ENCODE measurements at places on chromosomes 1 and 21.

DNA sequence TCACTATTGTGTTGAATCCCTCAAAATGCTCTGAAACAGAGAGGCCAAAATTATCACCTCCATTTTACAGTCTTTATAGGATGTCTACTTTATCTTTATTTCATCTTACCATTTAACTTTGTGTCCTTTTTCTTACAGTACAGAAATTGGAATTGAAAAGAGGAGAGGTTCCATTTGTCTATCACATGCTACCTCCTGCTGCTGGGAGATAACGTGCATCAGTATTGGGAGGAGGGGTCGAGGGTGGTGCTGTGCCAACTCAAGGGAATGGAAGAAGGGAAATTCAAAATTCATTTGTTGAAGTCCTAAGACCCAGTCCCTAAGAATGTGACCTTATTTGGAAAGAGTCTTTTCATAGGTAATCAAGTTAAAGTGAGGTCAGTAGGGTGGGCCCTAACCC lies 85.3 kb downstream of the HHIPL2 start:
- DNase-seq = no peak

DNA sequence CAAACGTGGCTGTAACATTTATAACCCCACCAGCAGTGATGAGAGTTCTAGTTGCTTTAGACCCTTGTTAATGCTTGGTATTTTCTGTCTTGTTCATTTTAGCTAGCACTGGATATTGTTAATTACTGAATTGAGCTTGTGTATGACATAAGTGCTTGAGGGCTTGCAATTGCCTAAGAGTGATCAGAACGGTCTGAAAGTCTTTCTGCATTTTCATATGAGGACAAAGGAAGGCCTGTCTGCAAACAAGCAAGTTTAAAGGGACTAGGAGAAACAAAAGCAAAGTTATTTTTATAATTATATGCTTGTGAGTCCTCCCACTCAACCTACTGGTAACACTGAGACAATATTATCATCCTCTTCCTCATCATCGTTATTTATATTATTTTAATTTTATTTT lies 305.5 kb upstream of the DUSP10 start:
- DNase-seq = no peak

DNA sequence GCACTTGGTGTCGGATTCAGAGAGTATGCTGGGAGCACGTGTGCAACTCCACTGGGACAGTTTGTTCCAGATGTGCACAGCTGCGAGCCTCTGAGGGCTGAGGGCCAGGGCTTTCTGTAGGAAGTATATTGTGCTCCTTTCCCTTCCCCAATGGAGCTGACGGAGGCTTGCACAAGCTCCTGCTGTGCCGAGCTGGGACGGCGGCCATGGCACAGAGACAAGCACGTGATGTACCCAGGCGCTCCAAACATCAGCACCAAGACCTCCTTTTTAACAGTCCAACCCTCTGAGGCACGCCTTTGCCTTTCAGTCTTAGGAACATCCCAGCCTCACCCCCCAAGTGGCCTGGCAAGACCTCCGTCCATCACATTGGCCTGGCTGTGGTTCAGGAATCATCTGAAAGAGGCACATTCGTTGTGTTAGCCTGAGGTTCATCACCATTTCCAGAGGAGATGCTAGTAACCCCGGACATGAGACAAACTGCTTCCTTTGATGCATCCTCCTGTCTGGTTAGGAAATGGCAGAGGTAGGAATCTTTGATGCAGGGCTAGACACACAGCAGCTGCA lies 339.2 kb upstream of the KAZN start:
- no peak for DNase-seq

DNA sequence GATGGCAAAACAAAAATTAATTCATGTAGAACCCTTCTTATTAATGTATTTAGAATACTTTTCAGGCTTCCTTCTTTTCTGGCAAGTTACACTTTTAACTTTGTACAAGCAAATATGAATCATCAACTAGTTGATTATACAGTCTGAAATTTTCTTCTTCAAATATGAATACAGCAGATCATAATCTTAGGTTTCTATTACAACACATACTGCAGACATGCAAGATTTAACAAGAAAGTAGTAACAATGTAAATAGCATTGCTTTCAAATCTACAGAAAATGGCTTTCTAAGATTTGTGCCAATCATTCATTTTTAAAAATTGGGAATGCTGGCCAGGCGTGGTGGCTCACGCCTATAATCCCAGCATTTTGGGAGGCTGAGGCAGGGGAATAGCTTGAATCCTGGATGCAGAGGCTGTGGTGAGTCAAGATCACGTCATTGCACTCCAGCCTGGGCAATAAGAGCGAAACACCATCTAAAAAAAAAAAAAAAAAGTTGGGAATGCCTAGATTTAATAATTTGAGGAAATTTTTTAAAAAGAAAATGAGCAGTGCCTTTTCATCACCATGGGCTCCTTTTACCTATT lies 68.4 kb upstream of the DPYD start:
- no peak for DNase-seq

DNA sequence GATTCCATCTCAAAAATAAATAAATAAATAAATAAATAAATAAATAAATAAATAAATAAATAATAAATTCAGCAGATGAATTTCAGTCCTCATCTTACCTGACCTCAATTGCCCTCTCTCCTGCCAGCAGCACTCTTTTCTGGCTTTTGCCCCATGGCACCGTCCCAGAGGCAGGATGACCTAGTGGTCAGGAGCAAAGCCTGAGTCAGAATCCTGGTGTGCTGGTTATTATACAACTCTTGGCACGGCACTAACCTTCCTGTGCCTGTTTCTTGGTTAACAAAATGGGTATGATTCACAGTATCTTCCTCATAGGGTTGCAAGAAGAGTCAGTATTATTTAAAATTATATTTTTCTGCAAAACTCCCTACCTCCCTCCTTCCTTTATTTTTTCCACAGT lies 43.0 kb downstream of the NKAIN1 start:
- DNase-seq = no peak

DNA sequence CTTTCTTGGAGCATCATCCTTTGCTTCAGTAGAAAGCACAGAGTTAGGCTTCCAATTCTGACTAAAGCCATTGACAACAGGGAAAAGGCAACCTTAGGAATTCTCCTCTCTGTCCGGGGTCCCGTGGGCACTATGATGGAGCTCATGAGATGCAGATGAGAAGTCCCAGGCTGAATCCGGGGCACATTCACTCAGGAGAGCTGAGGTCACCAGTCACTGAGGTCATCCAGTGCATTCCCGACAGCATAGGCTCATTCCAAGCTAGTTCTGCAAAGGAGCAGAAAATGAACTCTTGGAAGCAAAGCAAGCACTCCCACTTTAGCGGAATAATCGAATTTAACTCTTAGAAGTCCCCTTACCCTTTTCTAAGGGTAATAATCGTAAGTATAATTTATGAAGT lies 6.8 kb downstream of the CR1 start:
- no peak for DNase-seq

DNA sequence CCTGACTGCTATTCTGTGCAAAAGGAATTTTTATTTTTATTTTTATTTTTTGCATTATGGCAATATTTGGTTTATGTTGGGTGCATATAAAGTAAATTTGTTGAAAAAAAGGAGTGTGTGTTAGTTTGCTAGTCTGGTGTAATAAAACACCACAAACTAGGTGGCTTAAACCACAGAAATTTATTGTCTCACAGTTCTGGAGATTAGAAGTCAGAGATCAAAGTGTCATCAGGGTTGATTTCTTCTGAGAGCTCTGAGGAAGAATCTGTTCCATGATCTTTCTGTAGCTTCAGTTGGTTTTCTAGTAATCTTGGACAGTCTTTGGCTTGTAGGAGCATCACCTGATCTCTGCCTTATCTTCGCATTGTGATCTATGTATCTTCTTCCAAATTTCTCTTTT lies 6.5 kb downstream of the SLC30A7 start:
- no peak for DNase-seq

DNA sequence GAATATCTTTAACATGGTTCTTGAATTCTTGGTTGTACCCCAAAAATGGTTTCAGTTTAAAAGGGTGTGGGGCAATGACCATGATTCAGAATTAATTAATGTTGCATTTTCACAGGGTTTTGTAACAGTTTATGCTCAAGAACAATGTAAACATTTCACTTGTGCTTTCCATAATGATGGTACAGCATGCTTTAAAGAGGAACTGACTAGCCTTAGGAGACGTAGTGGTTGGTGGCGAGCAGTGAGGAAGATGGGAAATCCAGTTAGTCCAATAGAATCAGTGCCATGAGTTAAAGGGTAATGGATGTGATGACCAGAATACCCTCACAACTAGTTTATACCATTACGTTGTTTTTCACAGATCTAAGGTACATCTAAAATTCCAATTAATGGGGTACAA lies 138.0 kb downstream of the HS2ST1 start:
- no peak for DNase-seq

GRCh38 chr1:58508629-58509028 lies 37.9 kb downstream of the OMA1 start:
- DNase-seq = no peak

- DNase-seq = no peak
These were observed 9.7 kb upstream of the LHX8 start for GRCh38 chr1:75124510-75124909.

DNA sequence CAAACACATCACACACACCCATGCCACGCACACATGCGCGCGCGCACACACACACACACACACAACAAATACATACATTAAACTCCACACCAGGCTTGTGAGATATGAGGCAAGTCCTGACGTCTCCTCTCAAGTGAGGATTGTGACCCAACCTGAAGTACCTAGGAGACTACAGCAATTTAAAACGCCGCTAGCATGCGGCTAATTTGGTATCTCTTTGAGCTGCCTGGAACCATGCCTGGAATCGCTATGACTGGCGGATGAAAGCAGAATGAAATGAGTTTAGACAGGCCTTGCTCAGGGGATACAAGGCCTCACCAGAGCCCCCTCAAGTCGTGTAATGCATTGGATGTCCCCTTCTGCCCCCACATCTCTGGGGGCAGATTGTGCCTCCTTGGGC lies 1.6 kb upstream of the RAB7B start:
- DNase-seq = no peak

DNA sequence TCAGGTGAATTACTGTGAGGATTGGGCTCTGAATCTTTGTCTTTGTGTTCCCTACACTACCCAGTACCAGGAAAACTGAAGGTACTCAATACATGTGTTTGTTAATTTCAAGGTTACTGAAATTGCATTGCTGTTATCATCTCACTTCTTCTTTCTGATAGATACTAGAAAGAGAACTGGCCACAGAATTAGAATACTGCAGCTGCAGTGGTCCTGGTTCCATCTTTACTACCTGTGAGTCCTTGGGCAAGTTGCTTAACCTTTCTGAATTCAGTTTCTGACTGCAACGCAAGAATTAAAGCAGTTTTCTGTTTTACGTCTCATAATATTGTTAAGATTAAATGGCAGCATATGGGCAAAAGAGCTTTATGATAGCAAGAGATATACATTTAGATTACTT lies 263.5 kb downstream of the LMO4 start:
- no peak for DNase-seq

DNA sequence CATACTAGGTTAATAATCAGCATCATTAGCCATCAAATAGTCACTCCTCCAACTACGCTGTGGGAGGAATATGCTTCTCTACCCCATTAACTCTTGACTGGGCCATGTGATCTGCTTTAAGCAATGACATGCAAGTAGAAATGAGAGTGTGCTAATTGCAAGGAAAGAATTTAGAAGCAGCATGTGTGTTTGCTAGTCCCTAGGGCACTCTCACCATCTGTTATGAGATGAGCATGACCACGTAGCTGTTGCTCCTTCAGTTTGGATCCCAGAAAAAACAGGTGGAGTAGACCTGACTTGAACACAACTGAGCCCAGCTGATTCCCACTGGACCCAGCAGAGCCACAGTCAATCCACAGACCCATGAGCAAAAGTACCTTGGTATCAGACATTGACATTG lies 19.7 kb upstream of the RGS7 start:
- DNase-seq = no peak

GRCh38 chr21:42239973-42240372 lies 21.0 kb downstream of the ABCG1 start:
- DNase-seq = no peak

- no peak for DNase-seq
These were observed 1.7 kb upstream of the PRDM16 start for GRCh38 chr1:3067301-3067670.

DNA sequence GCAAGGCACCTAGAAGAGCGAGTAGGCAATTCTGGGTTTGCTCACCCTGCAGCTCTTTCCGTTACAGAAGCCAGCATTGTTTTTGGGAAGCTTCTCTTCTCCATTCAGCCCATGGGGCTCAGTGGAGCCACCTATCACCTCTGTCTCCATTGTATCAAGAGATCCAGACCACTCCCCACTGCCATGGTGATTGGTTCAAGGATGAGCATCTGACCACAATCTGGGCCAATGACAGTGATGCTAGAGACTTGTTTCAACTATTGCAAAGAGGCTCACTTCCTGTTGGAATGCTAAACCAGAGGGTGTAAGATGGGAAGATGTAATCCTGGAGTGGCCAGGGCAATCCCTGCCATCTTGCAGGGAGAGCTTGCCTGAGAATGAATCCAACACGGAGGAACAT lies 6.6 kb downstream of the SPATA21 start:
- DNase-seq = no peak

- DNase-seq = no peak
These were observed 10.5 kb downstream of the CASZ1 start for GRCh38 chr1:10785728-10786638.

GRCh38 chr1:51345300-51345687 lies 14.9 kb upstream of the TTC39A start:
- DNase-seq = no peak

DNA sequence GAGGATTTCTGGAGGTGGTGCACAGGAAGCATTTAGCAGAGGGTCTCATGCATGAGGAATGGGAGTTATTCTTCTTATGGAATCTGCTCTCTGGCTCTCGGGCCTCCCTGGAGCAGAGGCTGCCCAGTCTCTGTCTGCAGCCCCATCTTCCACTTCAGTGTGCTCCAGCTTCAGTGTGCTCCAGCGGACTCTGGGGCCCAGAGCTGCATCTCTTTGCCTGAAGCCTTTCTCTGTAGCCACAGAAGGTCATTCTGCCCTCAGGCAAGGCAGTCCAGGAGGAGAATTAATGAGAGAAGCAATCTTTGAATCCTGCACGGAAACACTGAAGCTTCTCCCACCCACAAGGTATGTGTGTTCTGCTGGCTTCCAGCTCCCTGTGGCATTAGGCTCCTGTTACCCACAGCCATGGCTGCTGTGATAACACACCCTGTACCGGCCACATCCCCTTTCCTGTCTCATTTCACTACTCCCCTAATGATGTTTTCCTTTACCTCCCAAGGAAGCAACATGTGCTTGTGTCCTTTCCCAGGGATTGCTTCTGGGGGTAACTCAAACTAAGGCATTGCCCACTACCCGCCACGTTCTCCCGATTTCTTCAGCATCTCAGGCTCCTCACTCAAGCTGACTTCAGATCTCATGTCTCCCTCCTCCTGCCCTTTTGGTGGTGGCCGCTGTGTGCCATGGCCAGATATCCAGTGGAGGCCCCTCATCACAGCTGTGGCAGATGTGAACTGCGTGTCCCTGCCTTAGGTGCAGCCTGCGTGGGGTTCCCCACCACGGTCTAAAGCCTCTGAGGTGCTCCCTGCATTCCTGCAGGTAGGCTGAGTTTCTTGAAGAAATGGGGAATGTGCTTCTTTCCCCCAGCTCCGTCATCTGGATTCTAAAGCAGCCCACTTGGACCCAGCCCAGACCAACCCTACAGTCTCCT lies 181.2 kb upstream of the GALNT2 start:
- DNase-seq = no peak

All from activated naive CD8-positive, alpha-beta T cell treated with anti-CD3 and anti-CD28 coated beads, Interleukin-2, amount 50 U/mL, for 24 hours (primary cell).